ENCODE measurements at places on chromosomes 5 and 9.

GRCh38 chr5:80302636-80303035, 17.2 kb upstream of the SPZ1 start:
- DNase-seq = no peak

DNA sequence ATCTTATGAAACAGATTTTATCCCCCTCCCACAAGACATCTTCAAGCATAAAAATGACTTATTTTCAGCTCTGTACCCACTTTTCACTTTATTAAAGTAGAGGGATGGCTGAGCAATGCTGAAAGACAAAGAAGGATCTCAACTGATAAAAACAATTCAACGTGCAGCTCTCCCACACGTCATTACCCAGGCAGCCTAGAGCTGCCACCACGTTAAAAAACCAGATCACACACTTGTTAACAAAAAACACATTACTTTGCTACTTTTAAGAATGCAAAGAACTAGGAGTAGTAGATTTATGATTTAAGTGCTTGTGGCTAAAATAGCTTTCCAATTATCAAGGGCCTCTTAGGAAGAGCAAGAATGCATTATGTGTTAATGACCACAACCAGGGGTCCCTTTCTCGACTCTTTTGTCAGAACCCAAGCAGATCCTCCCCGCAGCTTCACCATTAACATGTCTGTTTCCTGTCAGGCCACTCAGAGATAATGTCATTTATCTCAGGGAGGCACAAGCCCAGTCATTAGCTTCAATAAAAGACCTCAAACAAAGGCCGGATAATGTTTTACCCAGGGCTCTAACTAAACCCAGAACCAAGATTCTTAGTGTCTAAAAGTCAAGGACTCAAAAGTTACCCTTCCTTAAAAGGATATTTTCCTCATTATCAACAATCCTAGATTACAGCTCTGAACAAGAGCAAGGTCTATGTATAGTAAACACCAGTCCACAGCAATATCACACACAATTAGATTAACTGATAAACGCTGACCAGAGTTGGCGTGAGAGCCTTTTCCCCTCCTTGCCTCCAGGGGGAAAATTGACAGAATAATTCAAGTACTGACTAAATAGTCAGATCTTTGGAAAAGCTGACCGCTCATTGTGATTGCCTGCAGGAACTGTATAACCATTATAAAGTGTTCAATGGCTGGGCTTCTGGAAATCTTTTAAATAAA, 7.5 kb downstream of the ZNF608 start:
- DNase-seq = no peak

DNA sequence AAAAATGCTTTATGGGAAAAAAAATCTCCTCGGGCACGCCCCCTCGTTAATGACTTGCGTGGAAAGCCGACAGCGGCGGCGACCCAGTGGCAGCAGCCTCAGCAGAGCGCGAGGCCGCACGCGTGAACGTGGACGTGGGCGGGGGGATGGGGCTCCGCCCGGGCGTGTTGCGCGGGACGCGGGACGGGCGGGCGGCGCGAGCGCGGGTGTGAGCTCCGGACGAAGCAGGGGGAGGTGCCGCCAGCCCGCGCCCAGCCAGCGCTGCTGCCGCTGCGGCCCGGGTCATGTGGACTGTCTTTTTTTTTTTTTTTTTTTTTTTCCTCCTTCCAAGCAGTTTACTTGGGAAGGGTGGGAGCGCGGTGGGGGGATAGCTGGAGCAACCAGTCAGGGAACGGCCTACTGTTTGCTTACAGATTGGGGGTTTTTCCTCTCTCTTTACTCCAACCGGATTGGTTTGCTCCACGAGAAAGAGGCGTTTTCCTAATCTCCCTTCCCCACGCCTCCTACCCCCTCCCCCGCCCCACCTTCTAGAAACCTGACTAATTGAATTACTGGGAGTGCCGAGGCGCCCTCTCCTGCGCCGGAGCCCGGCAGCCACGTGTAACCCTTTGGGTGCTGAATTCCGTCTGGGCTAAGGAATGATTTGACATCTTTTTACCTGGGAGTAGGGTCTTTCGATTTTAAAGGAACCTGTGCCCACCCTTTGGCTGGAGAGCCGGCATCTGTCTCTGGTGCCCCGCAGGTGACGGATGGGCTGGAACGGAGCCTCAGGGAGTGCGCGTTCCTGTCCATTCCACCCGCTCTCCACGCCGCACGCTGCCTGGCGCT, 1.7 kb upstream of the EFNA5 start:
- peak; percentile 94 for DNase-seq

GRCh38 chr9:112094948-112095681, 80.0 kb downstream of the SUSD1 start:
- DNase-seq = no peak

DNA sequence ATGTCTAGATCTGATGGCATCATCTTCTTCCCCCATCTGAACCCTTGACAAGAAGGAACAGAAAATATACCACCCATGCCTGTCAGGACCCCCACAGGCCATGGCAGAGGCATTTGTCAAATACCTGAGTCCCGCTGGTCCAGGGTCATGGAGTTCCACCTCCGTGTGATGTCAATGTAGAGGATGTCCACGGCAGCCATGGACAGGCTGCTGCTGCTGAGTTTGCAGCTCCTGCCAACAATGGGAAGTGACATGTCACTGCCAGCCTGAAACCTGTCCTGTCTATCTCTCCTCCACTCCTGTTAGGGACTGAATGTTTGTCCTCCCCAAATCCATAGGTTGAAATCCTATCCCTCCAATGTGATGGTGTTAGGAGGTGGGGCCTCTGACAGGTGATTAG, 208.8 kb downstream of the DAB2IP start:
- no peak for DNase-seq

- DNase-seq = peak; percentile 59
Measured at GRCh38 chr9:109903515-109904138, 123.6 kb downstream of the PALM2AKAP2 start.

- peak; percentile 22 for DNase-seq
Measured at GRCh38 chr9:72271613-72272478, 93.2 kb downstream of the ZFAND5 start.
